ENCODE measurements at places on chromosomes 12 and 14.
A peak's percentile ranks its signal among the peaks of the same experiment; 100 is the strongest.

DNA sequence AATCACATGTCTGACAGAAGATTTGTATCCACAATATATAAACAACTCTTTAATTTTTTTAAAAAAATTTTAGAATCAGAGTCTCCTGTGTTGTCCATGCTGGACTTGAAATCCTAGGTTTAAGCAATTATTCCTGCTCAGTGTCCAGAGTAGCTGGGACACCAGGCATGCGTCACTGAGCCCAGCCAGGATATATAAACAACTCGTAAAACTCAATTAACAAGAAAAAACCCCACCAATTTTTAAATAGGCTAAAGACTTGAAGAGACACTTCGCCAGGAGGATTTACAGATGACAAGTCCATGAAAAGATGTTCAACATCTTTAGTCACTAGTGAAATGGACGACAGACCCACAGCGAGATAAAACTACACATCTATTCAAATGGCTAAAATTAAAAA lies 2.0 kb upstream of the SCN8A start:
- DNase-seq, result no peak

- no peak for DNase-seq
Measured at GRCh38 chr14:29463727-29464395, 463.8 kb downstream of the PRKD1 start.

- DNase-seq, result no peak
Measured at GRCh38 chr14:74525361-74525851, 31.8 kb downstream of the ISCA2 start.

DNA sequence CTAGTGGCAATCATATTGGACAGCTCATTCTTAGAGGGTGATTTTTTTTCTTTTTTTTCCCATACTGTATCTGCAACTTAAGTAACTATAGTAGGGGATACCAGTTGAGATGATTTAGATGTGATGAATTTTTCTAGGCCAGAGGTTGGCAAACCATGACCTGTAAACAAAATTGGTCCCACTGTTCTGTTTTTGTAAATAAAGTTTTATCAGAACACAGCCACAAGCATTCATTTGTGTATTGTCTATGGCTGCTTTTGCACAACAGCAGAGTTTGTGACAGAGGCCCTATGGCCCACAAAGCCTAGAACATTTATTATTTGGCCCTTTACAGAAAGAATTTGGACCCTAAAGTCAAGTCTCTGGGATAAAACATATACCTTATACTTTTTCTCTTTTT lies 11.4 kb downstream of the ARF6 start:
- no peak for DNase-seq

DNA sequence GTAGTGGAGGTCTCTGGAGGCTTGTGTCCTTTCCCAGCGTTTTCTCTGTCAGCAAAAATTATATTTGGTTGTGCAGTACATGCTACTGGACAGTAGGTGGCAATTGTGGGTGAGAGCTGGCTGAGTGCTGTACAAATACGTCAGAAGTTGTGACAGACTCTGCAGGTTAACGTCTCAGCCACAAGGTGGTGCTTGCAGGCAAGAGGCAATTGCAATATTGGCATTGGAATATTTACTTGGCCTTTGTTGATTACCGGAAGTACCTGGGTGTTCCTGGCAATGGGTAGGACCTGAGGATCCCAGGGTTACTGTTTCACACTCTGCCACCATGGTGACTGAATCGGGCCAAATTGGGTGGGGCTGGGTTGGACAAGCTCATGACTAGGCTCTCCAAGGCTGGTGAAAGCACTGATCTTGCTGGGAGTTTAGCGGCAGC lies 333.9 kb upstream of the LMO3 start:
- no peak for DNase-seq

GRCh38 chr14:78073028-78073427 lies 97.1 kb upstream of the NRXN3 start:
- no peak for DNase-seq

- DNase-seq, result no peak
Measured at GRCh38 chr12:3220382-3221321, 143.5 kb downstream of the TSPAN9 start.

DNA sequence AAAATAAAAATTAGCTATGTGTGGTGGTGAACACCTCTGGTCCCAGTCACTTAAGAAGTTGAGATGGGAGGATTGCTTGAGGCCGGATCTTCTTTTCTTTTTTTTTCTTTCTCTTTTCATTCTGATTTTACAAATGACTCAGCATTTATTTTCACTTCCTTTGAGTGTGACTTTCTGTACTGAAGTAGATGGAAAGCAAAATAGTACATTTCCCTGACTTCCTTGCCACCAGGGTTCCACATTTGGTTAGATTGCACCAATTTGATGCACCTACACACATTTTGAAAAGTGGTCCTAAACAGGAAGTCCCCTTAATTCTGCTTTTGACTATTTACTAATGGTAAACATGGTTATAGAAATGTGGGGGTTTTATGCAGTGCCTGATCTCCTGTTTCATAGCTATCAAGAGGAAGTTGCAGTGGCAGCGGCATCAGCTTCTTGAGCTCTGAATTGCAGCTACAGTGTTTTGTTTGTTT lies 13.0 kb upstream of the LEMD3 start:
- no peak for DNase-seq

GRCh38 chr12:93128332-93128707 lies 199.2 kb upstream of the EEA1 start:
- DNase-seq, result no peak

DNA sequence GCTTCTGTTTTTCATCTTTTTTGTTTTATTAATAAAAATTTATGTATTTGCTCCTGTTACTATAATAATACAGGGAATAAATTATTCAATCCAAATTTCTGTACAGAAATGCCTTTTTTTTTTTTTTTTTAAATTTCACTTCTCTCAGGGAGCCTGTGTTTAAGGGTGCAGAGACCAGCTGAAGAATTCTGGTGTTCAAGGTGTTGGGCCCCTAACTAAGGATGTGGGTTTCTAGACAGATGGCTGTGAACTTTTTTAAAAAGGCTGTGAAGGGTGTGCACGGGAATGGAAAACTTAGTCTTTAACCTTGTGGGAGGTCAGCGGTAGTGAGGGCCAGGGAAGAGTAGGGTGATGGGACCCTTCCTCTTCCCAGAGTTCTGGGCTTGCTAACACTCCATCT lies 1.3 kb upstream of the DTX3 start:
- DNase-seq, result no peak

- DNase-seq, result no peak
Measured at GRCh38 chr12:11638315-11638916, 11.1 kb upstream of the ETV6 start.

GRCh38 chr12:92529944-92530343 lies 172.8 kb upstream of the PLEKHG7 start:
- no peak for DNase-seq

GRCh38 chr14:83006121-83006670 lies 1472.5 kb upstream of the SEL1L start:
- no peak for DNase-seq

- no peak for DNase-seq
Measured at GRCh38 chr12:75883241-75883640, 148.3 kb downstream of the PHLDA1 start.

DNA sequence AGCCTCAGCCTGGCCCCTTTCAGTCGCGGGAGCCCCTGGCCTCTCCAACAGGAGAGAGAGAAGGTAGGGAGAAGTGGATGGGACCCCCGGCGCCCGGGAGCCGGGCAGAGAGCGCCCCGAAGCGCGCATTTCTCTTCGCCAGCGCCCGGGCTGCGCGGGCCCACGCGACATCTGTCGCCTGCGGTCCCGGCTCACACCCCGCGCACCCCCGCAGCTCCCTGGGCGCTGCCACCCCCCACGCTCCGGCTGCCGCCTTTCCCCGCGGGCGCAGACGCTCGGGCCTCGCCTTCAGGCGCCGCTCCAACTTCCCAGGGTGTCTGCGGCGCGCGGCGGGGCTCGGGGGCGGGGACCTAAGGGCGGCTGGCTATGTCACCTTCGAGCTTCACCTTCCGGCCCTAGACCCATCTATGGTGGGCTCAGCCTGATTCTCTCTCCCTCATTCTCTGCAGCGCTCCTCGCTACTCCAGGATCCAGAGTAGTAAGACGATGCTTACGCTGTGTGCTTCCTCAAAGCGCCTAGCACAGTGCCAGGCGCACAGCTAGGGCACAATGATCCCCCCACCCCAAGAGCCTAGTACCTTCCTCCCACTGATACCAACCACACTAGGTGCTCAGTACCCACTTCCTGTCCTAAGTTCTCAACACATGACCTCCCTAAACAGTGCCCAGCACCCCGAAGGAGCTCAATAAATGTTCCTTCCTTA lies 1.6 kb downstream of the HRK start:
- DNase-seq, result no peak

DNA sequence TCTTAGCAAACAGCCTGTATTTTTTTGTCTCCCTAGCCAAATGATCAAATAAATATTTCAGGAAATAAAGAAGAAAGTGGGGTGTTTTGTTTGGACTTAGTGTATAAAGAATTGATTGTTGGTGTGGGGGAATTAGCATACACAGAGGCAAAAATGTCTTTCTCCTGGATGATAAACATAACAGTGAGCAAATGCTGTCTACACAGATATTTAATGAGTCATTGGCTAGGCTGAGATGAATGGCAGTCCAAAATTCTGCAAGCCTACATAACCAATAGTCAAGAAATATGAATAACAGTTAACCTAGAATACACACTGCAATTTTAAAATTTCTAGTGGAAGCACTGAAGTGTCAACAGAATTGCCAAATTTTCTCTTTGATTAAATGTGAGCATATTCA lies 35.8 kb downstream of the MYF5 start:
- no peak for DNase-seq

GRCh38 chr12:32693036-32693435 lies 13.9 kb downstream of the DNM1L start:
- DNase-seq, result no peak

DNA sequence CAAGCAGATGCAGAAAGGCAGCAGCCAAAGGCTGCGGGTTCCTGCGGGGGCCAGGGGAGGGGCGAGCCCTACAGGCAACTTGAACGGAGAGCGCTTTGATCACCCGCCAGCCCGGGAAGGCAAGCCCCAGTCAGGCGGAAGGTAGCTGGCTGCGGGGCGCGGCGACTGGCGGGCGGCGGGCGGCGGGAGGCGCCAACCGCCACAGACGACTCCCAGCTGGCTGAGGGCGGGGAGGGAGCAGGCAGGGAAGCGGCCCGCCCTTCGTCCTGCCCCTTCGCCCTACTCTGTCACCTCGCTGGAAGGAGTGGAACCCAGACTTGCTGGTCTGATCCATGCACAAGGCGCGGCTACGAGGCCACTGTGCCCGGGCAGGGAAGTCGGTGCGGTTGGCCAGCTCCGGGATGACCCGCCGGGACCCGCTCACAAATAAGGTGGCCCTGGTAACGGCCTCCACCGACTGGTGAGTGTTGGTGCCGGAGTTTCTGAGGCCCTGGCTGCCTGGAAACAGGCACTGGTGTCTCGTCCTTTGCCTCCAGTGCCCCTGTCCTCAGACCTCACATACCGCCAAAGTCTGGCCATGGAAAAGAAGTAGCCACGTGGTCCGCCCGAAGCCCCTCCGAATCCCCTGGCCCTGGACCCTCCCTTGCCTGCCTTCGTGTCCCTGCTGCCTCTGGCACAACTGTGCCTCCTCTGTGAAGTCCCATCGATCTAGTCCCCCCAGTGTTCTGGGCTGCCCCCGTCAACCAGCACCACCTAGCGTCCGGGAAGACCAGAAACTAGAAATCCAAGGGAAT lies 15.4 kb upstream of the CARMIL3 start:
- DNase-seq, result peak; percentile 78

GRCh38 chr12:51217133-51217967 lies 512 bp downstream of the POU6F1 start:
- peak; percentile 47 for DNase-seq

- DNase-seq, result no peak
Measured at GRCh38 chr12:127680516-127680915, 586.5 kb upstream of the TMEM132C start.

DNA sequence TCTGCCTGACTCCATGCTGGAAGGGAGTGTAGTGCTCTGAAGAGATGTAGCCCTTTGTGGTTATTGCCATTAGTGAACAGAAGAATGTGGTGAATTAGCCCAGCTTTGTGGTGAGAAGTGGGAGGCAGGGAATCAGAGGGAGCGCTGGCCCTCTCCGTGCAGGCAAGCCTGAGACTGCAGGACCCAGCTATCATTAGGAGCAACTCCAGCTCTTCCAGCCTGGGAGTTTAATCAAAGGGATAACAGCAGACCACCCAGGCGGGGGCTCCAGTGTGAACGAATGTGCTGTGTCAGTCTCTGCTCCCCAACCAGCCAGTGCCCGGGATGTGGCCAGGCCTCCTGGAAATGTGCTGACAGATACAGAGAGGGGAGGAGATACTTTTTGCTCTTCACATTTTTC lies 142.7 kb downstream of the TTLL5 start:
- no peak for DNase-seq

DNA sequence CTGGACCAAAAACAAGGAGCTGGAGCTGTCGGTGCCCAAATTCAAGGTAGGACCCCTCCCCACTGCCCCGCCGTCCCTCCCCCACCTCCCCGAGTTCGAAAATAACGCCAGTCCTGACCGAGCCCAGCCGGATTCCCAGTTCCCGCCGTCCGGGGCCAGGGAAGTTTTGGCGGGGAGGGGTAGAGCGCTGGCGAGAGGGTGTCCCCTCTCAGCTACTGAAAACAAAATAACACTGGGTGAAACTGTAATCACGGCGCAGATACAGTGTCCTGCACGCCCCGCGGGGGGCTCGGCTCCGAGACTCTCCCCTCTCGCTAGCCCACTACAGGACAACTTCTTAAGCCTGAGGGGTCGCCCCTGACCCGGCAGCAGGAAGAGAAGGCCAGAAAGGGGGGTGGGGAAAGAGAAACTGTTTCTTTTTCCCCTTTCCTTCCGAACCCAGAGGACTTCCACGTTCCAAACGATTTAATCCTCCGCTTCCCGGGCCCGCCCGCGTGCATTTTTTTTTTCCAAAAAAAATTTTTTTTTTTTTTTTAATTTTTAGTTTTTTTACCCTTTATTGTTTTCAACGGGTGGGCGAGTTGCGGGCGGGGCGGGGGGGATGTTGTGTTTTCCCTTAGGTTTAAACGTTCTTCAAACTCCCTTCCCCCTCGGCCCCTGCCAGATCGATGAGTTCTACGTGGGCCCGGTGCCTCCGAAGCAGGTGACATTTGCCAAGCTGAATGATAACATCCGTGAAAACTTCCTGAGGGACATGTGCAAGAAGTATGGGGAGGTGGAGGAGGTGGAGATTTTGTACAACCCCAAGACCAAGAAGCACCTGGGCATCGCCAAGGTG lies 1.6 kb downstream of the SETD1B start:
- no peak for DNase-seq
